GM04503 (cell line): ENCODE measurements at places on chromosomes 11 and 22.

GRCh38 chr11:34379079-34379478, 21.3 kb upstream of the ABTB2 start:
- DNase-seq, result no peak

- DNase-seq, result no peak
Measured at GRCh38 chr11:64340671-64341335, 799 bp downstream of the CCDC88B start.

GRCh38 chr22:38706901-38707195, 1.1 kb downstream of the GTPBP1 start:
- no peak for DNase-seq

DNA sequence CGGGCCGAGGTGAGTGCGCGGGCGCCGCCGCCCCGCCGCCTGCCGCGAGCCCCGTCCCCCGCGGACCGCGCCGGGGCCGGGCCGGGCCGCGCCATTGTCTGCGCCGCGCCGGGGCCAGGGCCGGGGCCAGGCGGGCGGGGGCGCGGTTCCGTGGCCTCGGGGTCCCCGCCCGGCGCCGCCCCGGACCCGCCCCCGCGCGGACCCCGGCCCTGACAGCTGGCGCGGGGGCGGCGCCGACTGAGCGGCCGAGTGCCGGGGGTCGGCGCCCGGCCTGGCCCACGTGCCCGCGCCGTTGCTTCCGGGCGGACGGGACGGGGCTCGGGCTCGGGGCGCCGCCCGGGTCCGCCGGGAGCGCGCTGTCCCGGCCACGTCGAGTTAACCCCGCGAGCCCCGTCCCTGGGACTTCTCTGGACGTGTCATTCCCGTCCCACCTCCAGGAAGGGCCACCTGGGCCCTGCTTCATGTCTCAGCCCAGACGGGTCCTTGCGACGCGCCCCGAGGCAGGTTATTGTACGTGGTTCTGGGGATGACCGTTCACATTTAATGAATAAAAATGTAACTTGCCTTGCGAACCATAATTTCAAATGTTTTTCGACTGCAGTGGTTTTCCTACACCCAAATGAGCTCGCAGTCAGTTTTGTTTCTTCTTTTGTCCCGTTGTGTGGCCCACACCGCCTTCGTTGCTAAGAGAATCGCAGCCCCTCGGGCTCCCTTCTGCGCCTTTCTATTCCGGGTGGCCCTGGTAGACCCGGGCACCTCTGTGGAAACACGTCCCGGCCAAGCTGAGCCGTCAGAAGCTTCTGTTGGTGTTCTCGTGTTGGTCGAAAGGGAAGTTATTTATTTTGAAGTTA, 562 bp downstream of the ZBED4 start:
- no peak for DNase-seq

GRCh38 chr11:65573391-65574079, 1.2 kb downstream of the FAM89B start:
- DNase-seq, result no peak

DNA sequence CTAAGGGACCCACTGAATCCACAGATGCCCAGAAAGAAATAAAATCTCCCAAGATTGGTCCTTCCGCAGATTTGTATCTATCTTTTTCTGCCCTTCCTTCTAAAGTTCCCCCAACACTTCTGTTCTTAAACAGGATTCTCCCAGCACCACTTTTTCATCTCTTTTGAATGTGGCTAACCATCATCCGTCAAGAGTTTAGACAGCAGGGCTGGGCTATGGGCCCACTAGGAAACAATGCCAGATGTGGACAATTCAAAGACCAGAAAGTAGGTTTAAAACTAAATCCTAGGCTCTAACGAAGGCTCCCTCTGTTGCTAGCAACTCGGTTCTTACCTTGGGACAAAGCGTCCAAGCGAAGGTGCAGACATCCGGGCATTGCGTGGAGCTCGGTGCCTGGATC, 100.0 kb downstream of the AMBRA1 start:
- DNase-seq, result no peak

GRCh38 chr11:35650006-35650405, 12.6 kb upstream of the TRIM44 start:
- no peak for DNase-seq

DNA sequence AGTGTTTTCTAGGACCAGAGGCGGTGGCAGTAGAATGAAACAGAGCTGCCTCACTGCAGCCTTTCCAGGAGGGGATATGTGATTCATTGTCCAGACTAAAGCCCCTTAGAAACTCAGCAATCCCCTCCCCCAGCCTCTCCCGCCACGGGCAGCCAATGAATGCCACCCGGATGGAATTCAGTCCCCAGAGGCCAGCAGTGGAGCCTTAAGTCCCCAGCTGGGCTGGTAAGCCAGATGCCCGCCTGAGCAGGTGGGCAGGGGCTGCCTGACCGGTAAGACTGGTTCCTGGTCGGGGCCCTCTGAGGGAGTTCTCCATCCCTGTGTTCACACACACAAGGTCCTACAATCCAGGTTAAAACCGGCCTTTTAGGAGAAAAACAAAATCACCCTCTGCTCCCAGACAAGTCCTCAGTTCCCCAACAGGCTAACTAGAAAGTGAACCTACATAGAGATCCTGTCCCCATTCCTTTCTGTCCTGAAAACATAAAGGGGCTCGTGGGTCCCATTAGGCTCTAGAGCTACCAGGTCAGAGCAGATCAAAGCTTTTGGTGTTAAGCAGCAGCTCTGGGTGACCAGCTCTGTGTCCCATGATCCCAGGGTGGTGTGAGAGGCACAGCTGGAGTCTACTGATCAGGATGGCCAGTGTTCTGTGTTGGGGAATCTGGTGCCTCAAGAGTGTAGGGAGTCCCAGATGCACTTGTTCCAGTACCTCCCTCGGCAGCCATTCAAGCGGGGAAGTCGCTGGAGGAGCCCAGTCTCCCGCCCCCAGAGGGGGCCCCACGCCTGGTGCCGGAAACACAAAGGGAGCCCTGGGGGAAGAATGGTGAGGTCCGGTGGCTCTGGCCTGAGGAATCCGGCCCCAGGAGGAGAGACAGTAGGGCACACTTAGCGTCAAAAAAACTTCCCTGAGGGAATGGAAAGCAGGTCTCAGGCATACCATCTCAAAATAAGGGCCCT, 2.6 kb downstream of the PATZ1 start:
- DNase-seq, result no peak
